Kidney epithelial cell (primary cell): ENCODE measurements at places on chromosomes 12 and 14. TPM values are rescaled to one million over a fixed set of nuclear protein-coding genes. Genes with fewer than 3 reads are reported as not detected.

- no peak for DNase-seq
Measured at GRCh38 chr12:32201096-32201495, 94.4 kb downstream of the BICD1 start.

DNA sequence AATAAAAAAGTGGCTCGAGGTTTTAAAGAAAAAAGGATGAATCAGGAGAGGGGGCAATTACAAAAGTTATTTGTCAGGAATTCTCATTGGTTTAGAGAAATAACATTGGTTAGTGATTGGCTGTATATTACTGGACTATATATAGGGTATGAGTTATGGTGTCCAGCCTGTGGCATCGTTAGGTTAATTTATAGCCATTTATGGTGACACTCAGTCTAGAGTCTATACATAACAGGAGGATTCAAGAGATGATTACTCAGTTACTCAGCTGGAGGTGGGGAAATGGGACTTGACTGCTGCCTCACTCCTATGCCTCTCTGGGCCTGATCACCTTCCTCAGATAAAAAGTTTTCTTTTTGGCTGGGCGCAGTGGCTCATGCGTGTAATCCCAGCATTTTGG, 25.6 kb upstream of the NFYB start:
- no peak for DNase-seq

- no peak for DNase-seq
Measured at GRCh38 chr14:54719406-54719805, 152.5 kb downstream of the SAMD4A start.

- no peak for DNase-seq
Measured at GRCh38 chr12:109387425-109388166, 39.9 kb downstream of the MYO1H start.

DNA sequence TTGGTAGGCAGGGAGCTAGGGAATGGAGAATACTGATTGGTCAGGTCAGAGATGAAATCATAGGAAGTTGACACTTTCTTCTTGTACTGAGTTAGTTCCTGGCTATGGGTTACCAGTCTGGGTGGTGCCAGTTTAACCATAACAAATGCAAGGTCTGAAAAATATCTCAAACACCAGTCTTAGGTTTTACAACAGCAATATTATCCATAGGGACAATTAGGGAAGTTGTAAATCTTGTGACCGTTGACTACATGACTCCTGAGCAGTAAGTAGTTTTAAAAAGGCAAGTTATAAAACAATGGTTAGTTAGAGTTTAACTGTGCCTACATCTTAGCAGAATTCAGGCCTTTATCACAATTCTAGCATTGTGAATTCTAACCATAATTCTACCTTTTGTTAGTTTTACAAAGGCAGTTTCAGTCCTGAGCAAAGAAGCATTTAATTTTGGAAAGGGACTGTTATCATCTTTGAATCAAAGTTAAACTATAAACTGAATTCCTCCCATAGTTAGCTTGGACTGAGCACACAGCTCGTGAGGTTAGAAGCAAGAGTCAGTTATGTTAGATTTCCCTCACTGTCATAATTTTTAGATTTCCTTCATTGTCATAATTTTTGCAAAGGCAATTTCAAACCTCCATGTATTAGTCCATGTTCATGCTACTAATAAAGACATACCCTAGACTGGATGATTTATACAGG, 19.7 kb upstream of the MON2 start:
- DNase-seq = no peak

DNA sequence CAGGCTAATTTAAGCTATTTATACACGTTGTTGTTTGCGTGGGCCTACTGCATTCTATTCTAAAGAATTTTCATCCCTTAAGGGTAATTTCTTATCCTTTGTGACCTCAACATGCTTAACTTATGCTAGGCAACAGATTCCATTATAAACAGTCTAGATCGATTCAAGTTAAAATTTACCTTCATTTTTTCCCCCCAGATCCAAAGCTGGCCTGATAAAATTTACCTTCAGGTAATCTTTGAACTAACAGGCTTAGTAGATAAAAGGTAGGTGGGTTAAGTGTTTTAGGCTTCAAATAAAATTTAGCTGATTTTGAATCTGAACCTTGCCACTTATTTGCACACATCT, 389 bp upstream of the CCNB1IP1 start:
- DNase-seq = no peak

DNA sequence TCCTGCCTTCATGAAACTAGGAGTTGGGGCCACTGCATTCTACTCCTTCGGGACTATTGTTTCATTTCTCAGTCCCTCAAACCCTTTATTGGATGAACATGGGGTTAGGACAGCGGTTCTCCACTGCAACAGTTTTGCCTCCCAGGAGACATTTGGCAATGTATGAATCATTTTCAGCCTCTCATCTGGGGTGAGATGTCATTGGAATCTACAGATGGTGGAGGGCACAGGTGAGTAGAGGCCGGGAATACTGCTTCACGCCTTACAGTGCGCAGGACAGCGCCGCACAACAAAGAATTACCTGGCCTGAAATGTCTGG, 649 bp upstream of the GNPNAT1 start:
- no peak for DNase-seq

- DNase-seq = peak; percentile 98
Measured at GRCh38 chr14:94598816-94599655, 13.2 kb upstream of the SERPINA3 start.

GRCh38 chr12:87233671-87234070, 795.5 kb downstream of the C12orf50 start:
- DNase-seq = no peak

DNA sequence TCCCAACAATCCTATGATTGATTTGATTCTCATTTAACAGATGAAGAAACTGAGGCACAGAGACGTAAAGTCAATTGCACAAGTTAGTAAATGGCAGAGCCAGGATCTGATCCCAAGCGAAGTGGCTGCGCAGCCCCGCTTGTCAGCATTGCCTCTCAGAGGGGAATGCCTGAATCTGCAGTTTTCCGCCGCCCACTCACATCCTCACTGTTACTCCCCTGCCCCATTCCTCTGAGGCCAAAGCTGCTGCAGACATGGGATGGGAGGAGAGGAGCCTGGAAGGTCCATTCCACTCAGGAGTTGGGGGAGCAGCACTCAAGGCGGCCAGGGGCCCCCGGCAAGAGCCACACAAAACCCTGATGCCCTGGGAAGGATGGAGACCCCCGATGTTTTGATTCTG, 1.0 kb downstream of the NRIP2 start:
- no peak for DNase-seq

GRCh38 chr12:54200412-54200811, 11.6 kb upstream of the SMUG1 start:
- DNase-seq = no peak

DNA sequence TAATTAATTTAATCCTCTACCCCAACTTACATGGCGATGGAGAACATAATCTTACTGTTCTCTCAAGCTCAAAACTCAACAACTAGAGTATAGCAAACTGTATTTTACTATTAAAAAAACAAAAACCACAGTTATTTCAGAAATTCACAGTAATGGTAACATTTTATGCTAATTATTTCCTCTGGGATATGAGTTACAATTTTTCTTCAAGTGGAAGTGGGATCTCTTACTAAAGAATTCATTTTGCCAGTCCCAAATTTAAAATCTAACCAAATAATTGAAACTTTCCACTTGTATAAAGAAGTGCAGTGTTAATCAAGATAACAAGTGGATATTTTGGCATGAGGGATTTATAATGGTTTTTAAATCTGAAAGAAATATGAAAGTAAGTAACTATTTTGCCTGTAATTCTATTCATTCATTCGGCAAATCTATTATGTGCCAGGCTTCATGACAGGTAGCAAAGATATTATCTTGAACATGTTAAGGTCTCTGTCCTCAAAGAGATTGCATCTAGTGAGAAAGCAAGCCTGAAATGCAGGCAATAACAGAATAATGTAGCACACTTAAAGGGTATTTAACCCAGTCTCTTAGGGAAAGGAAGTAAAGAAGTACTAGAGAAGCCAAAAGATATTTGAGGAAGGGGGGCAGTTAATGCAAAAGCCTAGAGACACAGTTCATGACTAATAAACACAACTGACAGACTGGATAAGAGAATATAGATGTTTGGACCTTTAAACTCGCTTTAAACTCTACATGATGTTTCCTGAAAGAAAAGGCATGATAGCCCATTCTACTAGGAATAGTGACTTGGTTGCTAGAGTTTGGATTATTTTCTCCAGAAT, 44.0 kb downstream of the TAOK3 start:
- DNase-seq = no peak

DNA sequence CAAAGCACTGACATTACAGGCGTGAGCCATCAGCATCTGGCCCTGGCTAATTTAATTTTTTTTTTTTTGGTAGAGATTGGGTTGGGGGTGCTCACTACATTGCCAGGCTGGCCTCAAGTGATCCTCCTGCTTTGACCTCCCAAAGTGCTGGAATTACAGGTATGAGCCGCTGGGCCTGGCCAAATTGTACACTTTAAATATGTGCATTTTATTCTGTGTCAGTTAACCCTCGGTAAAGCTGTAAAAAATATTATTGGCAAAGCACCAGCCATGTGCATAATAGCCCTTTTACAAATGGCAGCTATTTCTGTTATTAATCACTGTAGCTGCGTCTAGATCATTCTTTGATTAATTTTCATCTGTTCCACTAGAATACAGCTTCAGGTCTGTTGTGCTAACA, 12.0 kb downstream of the TMEM119 start:
- DNase-seq = no peak

PRICKLE1 gene
- 8.0 and 8.1 TPM in 2 replicates for total RNA-seq

KCNH5 gene
- not detected in 2 replicates for total RNA-seq

POTEG gene
- total RNA-seq = not detected in 2 replicates
